ENCODE measurements at places on chromosomes 6 and 20. TPM values are rescaled to one million over a fixed set of nuclear protein-coding genes. Genes with fewer than 3 reads are reported as not detected.

DNA sequence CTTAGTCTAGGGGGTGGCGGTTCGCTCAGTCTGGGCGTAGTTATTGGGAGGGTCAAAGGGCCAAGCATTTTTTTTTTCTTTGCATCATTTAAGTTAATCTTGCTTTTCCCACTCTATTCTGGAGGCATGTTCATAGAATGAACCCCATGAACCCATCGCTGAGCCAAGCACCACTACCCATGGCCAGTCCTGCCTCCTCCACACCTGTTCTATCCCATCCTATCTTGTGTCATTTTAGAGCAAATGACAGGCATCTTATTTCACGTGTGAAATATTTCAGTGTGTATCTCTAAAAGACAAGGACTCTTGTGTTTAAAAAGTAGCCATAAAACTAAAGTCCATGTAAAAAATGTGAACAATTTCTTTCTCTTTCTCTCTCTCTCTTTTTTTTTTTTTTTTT lies 13.9 kb downstream of the SRC start:
- peaks cover 31% of the 10 kb centered on the region for H3K4me1 ChIP-seq
- H3K27me3 ChIP-seq, result no peaks in the 10 kb centered on the region
- H3K4me3 ChIP-seq, result no peak overlapping the region
- H3K27ac ChIP-seq, result no peak overlapping the region
- no peak for DNase-seq
- H3K36me3 ChIP-seq, result no peaks in the 10 kb centered on the region

GRCh38 chr6:142824426-142824825 lies 120.5 kb downstream of the HIVEP2 start:
- peaks cover 40% of the 10 kb centered on the region for H3K4me1 ChIP-seq
- no peak overlapping the region for H3K4me3 ChIP-seq
- no peak overlapping the region for H3K27ac ChIP-seq
- no peaks in the 10 kb centered on the region for H3K27me3 ChIP-seq
- DNase-seq, result no peak

DNA sequence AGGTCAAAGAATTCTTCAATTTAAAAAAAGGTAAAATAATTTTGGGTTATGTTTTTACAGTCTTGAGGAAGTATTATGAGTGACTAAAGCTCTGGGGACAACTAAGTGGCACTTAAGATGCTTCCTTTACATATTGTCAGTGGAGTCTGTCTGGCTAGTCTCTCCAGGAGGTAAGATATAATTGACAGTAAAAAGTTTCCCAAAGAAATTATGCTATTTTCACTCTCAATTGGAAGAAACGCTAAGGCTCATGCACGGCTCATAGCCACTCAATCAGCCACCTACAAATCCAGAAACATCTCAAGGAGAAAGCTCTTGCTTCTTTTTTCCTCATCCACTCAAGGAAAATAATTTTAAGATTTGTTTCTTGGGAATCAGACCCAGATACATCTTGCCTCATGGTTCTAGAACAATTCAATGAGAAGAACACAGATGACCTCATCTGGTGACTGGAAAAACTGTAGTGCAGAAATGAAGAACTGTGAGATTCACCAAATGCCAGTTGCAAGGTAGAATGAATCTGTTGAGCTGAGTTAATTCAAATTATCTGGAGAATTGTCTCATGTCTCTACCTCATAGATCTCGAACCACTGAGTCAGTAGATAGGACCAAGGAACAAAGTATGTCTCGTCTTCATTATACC lies 252.9 kb downstream of the TPBG start:
- no peaks in the 10 kb centered on the region for H3K4me1 ChIP-seq
- H3K36me3 ChIP-seq, result no peaks in the 10 kb centered on the region
- no peak overlapping the region for H3K27ac ChIP-seq
- no peak for DNase-seq
- H3K27me3 ChIP-seq, result no peaks in the 10 kb centered on the region
- no peak overlapping the region for H3K4me3 ChIP-seq

DNA sequence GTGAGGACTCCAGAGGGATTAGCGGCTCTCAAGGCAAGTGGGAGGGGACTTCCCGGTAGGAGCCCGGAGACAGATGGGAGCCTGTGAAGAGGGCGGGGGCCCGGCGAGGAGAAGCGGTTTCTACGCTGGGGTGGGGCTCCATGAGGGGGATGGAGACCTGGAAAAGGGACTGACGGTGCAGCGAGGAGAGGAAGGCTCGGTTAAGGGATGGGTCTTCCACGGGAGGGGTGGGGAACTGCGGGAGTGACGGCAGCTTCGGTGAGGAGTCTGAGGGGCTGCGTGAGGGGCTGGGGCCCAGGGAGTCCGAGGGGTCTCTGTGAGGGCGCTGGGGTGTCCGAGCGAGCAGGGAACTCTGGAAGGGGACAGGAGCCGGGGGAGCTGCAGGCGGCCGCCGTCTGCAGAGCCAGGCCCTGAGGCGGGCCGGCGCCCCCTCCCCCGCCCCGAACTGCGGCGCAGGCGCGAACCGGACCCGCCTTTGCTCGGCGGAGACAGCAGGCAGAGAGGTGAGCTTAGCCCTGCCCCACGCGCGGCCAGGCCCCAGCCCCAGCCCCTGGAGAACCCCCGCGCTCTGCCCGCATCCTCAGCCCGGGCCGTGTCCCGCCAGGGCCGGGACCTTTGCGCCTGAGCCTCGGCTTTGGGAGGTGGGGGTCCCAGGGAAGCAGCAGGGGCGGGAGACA lies at the start of gene NRSN2:
TSS of gene NRSN2 (plus strand) at position 472 of the 677 bp plus-strand sequence. CDS start 2,533 bp downstream, outside the sequence.
- peak; percentile 93 for DNase-seq
- peak within 1 kb of the TSS; percentile 92 for H3K27ac ChIP-seq
- no peaks in the 10 kb centered on the region for H3K27me3 ChIP-seq
- H3K4me3 ChIP-seq, result peak within 1 kb of the TSS; percentile 88
- H3K36me3 ChIP-seq, result peaks cover 4% of the 10 kb centered on the region
- peaks cover 20% of the 10 kb centered on the region for H3K4me1 ChIP-seq

DNA sequence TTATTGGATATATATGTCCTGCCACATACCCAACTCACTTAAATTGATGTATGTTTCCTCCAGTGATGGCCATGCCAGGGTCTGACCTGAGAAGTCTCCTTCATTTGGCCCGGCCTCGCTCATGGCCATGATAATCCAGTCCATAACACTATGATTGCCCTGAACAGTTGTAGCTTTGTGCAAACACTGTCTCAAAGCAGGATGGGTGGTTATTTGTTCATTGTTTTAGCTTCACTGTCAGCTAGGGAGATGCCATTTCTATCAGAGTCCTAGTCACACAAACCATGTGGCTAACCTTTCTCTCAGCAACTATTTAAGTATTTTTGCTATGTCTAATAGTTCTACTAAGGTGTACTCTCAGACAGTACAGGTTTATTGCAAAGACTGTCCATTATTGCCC lies 47.6 kb upstream of the ZNF337 start:
- DNase-seq, result no peak
- H3K27ac ChIP-seq, result no peak overlapping the region
- H3K4me3 ChIP-seq, result no peak overlapping the region
- H3K36me3 ChIP-seq, result no peaks in the 10 kb centered on the region
- H3K4me1 ChIP-seq, result no peaks in the 10 kb centered on the region
- H3K27me3 ChIP-seq, result no peaks in the 10 kb centered on the region

GRCh38 chr20:41854765-41855164 lies 236.6 kb upstream of the CHD6 start:
- no peak for DNase-seq
- H3K36me3 ChIP-seq, result no peaks in the 10 kb centered on the region
- H3K27me3 ChIP-seq, result no peaks in the 10 kb centered on the region
- no peak overlapping the region for H3K27ac ChIP-seq
- H3K4me3 ChIP-seq, result no peak overlapping the region

DNA sequence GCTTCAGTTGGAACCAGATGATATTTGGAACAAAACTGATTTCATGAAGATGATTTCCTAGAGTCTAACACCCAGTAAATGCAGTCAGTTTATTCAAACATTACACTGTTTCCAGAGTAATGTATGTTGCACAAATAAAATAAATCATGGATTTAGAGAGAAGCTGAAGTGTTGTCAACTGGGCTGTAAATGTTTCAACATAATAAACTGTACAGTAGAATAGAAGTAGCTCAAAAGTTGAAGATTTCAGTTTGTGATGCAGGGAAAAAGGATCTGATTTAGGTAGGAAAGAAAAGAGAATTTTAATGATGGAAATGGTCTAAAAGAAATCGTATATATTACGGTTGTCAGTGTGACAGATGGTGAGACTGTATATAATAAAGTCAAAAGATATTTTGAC lies 985.2 kb downstream of the EYS start:
- H3K4me1 ChIP-seq, result no peaks in the 10 kb centered on the region
- no peak overlapping the region for H3K27ac ChIP-seq
- H3K36me3 ChIP-seq, result no peaks in the 10 kb centered on the region
- no peaks in the 10 kb centered on the region for H3K27me3 ChIP-seq
- H3K4me3 ChIP-seq, result no peak overlapping the region

- H3K4me3 ChIP-seq, result no peak overlapping the region
- no peaks in the 10 kb centered on the region for H3K36me3 ChIP-seq
- no peaks in the 10 kb centered on the region for H3K27me3 ChIP-seq
Measured at GRCh38 chr20:63411898-63412631, 50.9 kb upstream of the CHRNA4 start.

GRCh38 chr6:82111114-82111513 lies 136.4 kb downstream of the IBTK start:
- no peaks in the 10 kb centered on the region for H3K36me3 ChIP-seq
- no peak overlapping the region for H3K4me3 ChIP-seq
- H3K4me1 ChIP-seq, result no peaks in the 10 kb centered on the region
- DNase-seq, result no peak

DNA sequence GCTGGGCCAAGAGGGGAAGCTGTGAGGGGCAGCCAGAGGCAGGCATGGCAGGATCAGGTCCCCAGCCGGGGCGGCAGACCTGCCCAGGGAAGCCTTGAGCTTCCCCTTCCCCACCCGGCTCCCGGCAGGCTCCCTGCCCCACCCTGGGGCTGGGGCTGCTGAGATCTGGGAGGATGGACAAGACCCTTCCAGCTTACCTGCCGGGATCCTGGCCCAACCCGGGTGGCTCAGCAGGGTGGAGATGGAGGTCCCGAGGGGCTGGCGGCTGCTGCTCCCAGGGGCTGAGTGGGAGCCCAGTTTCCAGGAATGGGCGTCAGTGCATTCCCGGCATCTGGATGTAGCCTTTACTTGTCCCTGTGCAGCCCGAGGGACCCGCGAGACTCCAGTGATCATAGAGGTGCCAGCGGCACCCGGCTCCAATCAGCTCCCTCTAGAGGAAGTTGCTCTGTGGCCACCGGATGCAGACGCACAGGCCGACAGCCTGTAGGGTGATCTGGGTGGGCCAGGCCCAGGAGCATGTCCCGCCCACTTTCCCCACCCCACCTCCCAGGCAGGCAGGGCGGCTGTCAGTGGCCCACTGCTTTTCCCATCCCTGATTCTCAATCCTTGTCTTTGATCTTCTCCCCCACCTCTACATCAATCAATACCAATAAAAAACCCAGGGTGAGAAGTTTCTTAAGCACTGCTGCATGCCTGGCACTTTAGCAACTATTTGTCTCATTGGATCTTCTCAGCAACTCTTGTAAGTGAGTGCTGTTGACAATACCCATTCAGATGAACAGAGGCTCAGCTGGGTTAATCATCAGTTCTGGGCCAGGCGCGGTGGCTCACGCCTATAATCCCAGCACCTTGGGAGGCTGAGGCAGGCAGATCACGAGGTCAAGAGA lies at the start of gene BAK1:
TSS of gene BAK1 (minus strand) at position 449 of the 887 bp plus-strand sequence. CDS start 2,672 bp downstream, outside the sequence.
- H3K4me3 ChIP-seq, result peak within 1 kb of the TSS; percentile 81
- H3K27me3 ChIP-seq, result no peaks in the 10 kb centered on the region
- H3K4me1 ChIP-seq, result peaks cover 33% of the 10 kb centered on the region
- H3K36me3 ChIP-seq, result peaks cover 21% of the 10 kb centered on the region
- peak within 1 kb of the TSS; percentile 92 for H3K27ac ChIP-seq
- DNase-seq, result peak; percentile 89

DNA sequence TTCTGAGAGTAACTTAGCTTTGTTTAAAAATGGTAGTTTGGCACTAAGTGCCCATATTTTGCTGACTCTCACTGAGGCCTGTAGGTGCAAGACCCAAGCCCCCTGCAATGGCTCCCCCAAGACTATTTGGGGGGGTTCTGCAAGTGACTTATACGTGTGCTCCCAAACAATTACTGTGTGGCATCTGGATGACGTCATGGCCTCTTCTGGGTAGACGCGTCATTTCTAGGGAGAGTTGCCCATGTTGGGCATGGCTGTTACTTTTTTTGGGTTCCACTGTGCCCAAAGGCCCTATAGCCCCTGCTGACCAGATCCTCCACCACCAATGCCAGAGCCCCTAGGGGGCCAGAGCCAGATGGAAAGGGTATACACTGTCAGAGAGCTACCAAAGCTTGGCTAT lies 110.3 kb upstream of the MYLIP start:
- H3K4me3 ChIP-seq, result no peak overlapping the region
- H3K36me3 ChIP-seq, result no peaks in the 10 kb centered on the region
- H3K27me3 ChIP-seq, result no peaks in the 10 kb centered on the region
- H3K27ac ChIP-seq, result no peak overlapping the region
- no peak for DNase-seq
- no peaks in the 10 kb centered on the region for H3K4me1 ChIP-seq

DNA sequence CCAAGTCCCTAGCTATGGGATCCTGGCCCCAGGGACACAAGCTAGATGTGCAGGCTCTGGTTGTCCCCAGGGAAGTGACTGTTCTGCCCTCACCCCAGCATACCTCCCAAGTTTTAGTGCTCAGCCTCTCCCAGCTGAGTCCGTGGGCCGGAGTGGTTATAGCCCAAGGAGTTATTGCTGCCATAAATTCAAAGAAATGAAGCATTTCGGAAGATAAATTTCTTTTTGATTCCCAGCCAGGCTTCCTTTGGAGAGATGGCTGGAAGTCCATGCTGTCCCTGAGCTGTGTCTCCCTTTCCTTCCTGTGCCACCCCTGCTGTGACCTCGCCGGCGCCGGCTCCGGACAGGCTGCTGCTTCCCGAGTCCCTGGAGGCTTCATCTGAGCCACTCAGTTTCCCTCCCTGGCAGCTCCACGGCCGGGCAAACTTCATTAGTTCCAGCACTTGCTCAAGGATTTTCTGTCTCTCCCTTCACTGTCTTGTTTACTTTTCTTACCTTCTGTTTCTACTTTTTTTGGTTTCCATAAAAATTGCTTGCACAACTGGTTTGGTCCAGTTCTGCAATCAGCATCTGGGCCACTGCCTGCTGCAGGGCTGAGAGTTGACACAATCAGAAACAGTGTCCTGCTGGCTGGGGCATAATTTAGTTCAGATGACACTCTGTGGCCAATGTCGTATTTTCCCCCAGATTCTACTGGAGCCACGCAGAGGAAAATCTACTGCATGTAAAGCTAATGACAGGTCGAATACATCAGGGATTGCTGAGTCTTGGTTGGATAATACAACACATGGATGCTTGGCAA lies 225.5 kb downstream of the SYNDIG1 start:
- no peak overlapping the region for H3K4me3 ChIP-seq
- no peaks in the 10 kb centered on the region for H3K4me1 ChIP-seq
- H3K36me3 ChIP-seq, result no peaks in the 10 kb centered on the region
- no peaks in the 10 kb centered on the region for H3K27me3 ChIP-seq

DNA sequence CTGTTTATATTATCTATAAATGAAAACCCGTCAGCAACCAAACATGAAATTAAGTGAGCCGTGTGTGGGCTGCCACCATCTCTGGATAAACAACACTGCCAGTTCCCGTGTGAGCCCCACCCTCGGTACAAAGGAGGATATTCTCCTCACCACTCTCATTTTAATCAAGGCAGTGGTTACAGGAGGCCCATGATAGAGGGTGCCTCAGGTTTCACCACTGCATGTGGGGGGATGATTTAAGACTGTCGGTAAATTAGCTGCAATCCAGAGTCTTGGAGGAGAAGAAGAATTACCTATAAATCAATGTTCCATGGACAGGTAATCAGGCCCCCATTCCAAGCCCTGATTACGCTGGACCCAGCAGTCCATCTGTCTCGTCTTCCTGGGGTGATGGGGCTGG lies 361.6 kb upstream of the SULF2 start:
- no peak overlapping the region for H3K27ac ChIP-seq
- H3K4me1 ChIP-seq, result no peaks in the 10 kb centered on the region
- no peaks in the 10 kb centered on the region for H3K36me3 ChIP-seq

The GPR6 gene
- total RNA-seq, result not detected

The FAXC gene
- total RNA-seq, result 2.2 TPM

The PKIB gene
- 3.5 TPM for total RNA-seq

The CPXM1 gene
- total RNA-seq, result 0.20 TPM

The SLC17A1 gene
- not detected for total RNA-seq

The GABRR2 gene
- 1.2 TPM for total RNA-seq

The HCRTR2 gene
- not detected for total RNA-seq

Measured in upper lobe of left lung (tissue), 6 donors.